ENCODE measurements at places on chromosomes 3 and 15.

DNA sequence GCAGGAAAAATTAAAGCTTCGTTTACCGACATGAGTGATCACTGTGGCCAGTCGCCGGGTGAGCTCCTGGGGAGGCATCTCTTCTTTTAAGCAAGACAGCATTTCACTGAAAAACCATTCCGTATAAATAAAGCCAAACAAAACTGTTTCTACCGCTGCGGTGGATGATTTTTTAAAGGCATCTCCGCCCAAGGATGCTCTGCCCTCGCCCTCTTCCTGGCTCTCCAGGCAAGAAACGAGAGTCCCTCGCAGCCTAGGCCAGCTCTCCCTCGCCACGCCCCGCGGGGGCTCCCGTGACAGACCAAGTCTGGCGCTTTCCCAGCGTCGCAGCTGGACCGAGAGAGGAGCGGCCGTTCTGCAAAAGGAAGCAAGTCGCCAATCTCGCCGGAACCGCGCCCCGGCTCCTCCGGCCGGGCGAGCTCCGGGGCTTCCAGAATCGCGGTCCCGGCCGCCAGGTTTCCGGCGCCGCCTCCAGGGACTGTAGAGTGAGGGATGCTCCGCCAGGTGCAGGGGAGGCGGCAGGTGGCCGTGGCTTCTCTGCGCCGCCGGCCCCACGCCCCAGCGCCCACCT, 458 bp downstream of the MCF2L2 start:
- no peak for DNase-seq

DNA sequence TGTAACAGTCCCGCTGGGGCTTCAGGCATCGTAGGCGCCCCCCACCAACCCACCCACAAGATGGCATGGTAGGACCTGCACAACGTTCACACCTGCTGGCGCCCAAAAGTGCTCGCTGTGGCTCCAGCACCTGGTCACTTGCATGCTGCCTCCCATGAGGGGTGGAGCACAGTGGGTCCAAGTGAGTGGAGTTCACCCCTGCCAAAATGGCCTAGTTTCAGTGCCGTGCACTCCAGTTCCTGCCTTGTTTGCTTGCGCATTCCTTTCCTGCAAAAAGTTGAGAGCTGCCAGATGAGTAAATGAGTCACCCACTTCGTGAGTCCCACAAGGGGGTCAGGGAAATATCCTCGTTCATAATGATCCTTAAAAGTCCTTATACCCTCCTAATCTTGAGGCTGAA, 788.7 kb upstream of the DPPA4 start:
- DNase-seq, result no peak

DNA sequence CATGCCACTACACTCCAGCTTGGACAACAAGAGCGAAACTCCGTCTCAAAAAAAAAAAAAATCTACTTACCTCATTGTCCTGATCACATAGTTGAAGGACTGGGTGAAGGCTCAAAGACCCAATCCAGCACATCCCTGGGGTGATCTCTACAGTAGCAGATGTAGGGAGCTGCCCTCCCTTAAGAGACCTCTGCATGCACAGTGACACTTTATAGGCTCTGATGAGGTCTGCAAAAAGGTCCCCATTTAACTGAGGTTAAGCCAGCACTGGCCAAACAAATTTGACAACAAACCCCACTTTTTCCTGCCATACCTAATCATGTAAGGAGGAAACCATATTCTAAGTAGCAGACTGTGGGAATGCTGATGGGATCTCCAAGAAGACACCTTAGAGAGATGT, 31.1 kb upstream of the SPATA12 start:
- DNase-seq, result no peak

GRCh38 chr3:22713936-22714335, 489.2 kb upstream of the UBE2E2 start:
- no peak for DNase-seq
